ENCODE measurements at places on chromosomes 3 and 15.

DNA sequence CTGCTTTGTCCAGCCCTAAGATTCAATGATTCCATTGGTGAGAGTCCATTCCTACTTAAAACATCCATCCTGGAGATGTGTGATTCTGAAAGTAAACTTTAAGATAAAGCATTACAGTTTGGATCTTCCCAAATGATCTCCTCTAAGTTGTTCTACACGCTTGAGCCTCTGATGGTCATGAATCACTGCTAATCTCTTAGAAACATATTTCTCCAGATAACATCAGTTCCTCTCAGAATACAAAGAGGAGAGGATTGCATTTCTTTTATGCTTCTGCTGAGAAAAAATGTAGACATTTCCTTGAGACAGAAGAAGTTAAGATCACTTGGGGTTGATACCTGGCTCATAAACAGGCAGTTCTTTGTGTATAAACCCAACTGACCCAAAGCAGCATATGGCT is 281.2 kb upstream of the DPH6 start:
- H3K27me3 ChIP-seq, result no peaks in the 10 kb centered on the region
- H3K4me1 ChIP-seq, result no peaks in the 10 kb centered on the region
- no peak overlapping the region for H3K4me3 ChIP-seq
- no peaks in the 10 kb centered on the region for H3K36me3 ChIP-seq
- H3K27ac ChIP-seq, result no peak overlapping the region
- no peak for DNase-seq

DNA sequence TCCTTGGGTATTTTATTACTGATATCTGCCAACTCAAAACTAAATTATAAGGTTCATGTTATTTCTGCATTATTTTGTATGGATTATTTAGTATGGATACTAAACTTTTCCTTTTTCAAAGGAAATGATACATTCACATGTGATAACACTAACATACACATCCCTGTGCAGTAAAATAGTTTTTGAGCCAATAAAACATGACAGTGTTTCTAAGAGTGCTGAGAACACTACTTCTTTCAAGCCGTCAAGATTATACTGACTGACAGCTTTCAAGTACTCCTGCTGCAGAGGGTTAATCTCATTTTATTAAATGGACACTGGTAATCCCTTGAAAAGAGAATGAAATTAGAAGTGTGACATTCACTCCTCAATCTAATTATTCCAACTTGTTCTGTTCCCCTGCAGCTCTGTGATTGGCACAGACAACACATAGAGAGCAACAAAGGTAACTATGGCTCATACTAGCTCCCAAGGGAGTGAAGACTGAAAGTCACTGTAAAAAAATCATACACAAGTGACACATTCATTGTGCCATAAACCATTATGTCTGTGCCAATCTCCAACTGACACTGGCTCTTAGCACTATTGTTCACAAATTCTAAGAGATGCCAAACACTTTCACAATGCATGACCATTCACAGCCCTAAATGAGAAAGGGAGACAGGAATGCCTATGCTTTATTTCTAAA is 468.6 kb downstream of the SHQ1 start:
- peaks cover 7% of the 10 kb centered on the region for H3K36me3 ChIP-seq
- no peak for DNase-seq
- H3K4me1 ChIP-seq, result no peaks in the 10 kb centered on the region

DNA sequence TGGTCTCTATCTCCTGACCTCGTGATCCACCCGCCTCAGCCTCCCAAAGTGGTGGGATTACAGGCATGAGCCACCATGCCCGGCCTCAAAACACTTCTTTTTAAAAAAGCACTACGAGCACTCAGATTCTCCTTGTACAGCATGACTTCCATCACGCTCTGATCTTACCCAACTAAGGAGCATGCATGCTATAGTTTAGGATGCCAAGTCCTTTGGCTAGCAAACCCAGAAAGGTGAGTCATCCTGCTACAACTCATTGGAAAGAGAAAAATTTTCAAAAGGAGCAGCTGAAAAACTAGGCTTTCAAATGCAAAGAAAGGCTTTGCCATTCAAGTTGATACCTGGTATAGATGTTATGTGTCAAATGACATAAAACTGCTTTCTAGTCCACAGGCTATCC is 70.3 kb upstream of the PRICKLE2 start:
- no peak overlapping the region for H3K4me3 ChIP-seq
- no peak overlapping the region for H3K27ac ChIP-seq
- no peak for DNase-seq
- H3K36me3 ChIP-seq, result no peaks in the 10 kb centered on the region
- no peaks in the 10 kb centered on the region for H3K27me3 ChIP-seq
- H3K4me1 ChIP-seq, result peaks cover 21% of the 10 kb centered on the region

DNA sequence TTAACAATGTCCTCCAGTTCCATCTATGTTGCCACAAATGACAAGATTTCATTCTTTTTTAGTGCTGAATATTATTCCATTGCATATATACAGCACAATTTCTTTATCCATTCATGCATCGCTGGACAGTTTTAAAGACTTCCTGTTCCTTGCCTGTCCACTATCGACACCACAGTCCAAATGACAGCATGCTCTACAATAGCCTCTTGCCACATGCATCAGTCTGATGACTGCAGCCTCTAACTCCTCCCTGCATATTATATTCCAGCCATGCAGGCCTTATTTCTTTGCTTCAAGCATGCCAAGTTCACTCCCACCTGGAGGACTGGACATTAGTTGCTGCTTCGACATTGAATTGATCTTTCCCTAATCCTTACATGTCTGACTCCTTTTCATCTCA is 306.2 kb downstream of the FOXP1 start:
- no peaks in the 10 kb centered on the region for H3K4me1 ChIP-seq
- no peaks in the 10 kb centered on the region for H3K36me3 ChIP-seq
- no peaks in the 10 kb centered on the region for H3K27me3 ChIP-seq
- DNase-seq, result no peak

DNA sequence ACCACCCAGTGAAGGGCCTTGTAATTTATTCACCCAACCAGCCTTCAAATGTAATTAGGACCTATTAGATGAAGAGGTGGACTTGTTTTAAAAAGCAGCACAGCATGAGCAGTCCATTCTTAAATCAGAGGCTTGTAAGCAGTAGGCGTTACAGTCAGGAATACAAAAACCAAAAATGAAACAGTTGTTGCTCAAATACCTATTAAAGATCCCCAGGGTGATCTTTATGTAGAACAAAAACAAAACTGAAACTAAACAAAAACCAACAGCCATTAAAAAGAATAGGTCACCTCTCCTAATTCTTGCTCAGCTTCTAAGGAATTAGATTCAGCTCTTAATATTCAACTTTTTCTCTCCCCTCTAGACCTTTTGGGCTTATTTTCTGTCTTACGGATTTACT is 104.9 kb upstream of the ST8SIA2 start:
- no peaks in the 10 kb centered on the region for H3K27me3 ChIP-seq
- H3K4me3 ChIP-seq, result no peak overlapping the region
- no peak for DNase-seq
- H3K4me1 ChIP-seq, result no peaks in the 10 kb centered on the region
- no peak overlapping the region for H3K27ac ChIP-seq

DNA sequence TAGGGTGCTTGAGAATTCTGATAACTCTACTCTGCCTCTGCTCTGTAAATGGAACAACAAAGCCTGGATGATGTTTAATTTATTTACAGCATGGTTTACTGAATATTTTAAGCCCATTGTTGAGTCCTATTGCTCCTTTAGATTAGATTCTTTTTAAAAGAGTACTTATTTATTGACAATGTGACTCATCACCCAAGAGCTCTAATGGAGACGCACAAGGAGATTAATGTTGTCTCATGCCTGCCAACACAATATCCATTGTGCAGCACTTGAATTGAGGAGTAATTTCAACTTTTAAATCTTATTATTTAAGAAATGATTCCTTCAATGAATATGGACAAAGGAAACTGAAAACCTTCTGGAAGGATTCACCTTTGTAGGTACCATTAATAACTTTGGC is 691.4 kb downstream of the ZBBX start:
- H3K36me3 ChIP-seq, result no peaks in the 10 kb centered on the region
- H3K4me1 ChIP-seq, result no peaks in the 10 kb centered on the region
- no peak for DNase-seq
- H3K27ac ChIP-seq, result no peak overlapping the region
- H3K4me3 ChIP-seq, result no peak overlapping the region
- no peaks in the 10 kb centered on the region for H3K27me3 ChIP-seq

GRCh38 chr15:68537097-68537496 is 41.7 kb upstream of the CORO2B start:
- no peaks in the 10 kb centered on the region for H3K4me1 ChIP-seq
- no peak overlapping the region for H3K4me3 ChIP-seq
- no peaks in the 10 kb centered on the region for H3K36me3 ChIP-seq
- DNase-seq, result no peak

DNA sequence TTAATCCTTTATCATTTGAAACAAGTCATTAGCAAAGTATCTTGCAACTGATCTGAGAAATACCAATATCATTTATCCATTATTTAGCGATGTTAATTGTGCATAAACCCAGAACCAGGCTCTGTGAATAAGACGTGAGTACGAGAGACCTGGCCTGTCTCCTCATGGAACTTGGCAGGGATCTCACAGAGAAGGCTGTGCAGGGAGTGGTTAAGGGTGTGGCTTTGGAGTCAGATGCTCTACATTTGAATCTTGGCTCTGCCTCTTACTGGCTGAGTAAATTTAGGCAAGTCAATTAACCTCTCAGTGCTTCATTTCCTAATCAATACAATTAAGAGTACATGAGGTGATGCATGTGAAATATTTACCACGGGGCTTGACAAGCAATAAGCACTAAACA is 39.9 kb upstream of the TBL1XR1 start:
- H3K4me1 ChIP-seq, result no peaks in the 10 kb centered on the region
- H3K27ac ChIP-seq, result no peak overlapping the region
- DNase-seq, result peak; percentile 16
- no peak overlapping the region for H3K4me3 ChIP-seq
- no peaks in the 10 kb centered on the region for H3K27me3 ChIP-seq
- H3K36me3 ChIP-seq, result no peaks in the 10 kb centered on the region

- no peaks in the 10 kb centered on the region for H3K27me3 ChIP-seq
- no peak for DNase-seq
- H3K4me3 ChIP-seq, result no peak overlapping the region
- H3K36me3 ChIP-seq, result peaks cover 26% of the 10 kb centered on the region
- H3K27ac ChIP-seq, result no peak overlapping the region
- H3K4me1 ChIP-seq, result no peaks in the 10 kb centered on the region
Measured at GRCh38 chr3:196486263-196486662, 17.3 kb downstream of the RNF168 start.

DNA sequence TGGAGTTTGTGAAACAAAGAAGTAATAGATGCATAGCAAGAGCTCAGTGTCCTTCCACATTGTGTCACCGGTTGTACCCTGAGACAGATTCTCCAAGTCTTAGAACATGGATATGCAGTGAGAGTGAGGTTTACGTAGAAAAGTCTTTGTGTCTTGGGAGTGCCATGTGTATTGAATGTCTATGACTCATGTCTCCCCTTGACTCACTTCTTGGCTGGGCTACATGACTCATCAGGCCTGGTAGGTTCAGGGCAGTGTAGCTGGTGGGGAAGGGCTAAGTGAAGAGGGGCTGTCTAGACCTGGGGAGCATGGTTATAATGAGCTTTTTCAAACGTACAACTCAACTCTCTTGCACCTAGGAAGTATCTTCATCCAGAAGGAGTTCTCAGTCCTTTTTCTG is 167.4 kb downstream of the GAP43 start:
- no peaks in the 10 kb centered on the region for H3K4me1 ChIP-seq
- no peak overlapping the region for H3K27ac ChIP-seq
- no peaks in the 10 kb centered on the region for H3K36me3 ChIP-seq

- no peak for DNase-seq
- no peak overlapping the region for H3K27ac ChIP-seq
- H3K4me1 ChIP-seq, result peaks cover 19% of the 10 kb centered on the region
- no peaks in the 10 kb centered on the region for H3K27me3 ChIP-seq
- H3K36me3 ChIP-seq, result no peaks in the 10 kb centered on the region
Measured at GRCh38 chr15:68812597-68813431, 7.9 kb downstream of the ANP32A start.

DNA sequence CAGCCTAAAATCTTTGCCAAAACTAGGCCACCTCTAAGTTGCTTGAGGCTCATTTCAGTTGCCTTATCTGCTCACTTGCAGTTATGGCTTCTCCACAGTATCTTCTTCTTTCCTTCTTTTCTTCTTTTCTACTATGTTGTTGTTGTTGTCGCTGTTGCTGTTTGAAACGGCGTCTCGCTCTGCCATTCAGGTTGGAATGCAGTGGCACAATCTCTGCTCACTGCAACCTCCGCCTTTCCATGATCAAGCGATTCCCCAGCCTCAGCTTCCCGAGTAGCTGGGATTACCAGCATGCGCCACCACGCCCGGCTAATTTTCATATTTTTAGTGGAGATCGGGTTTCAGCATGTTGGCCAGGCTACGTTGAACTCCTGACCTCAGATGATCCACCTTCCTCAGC is 210.8 kb upstream of the NR2F2 start:
- H3K27ac ChIP-seq, result no peak overlapping the region
- no peaks in the 10 kb centered on the region for H3K27me3 ChIP-seq
- no peak overlapping the region for H3K4me3 ChIP-seq
- DNase-seq, result no peak
- no peaks in the 10 kb centered on the region for H3K36me3 ChIP-seq
- no peaks in the 10 kb centered on the region for H3K4me1 ChIP-seq

GRCh38 chr3:62084558-62084957 is 288.8 kb downstream of the FEZF2 start:
- H3K4me3 ChIP-seq, result no peak overlapping the region
- DNase-seq, result no peak
- no peak overlapping the region for H3K27ac ChIP-seq
